Fibroblast of upper back skin (primary cell): ENCODE measurements at places on chromosomes 4 and X.
A peak's percentile ranks its signal among the peaks of the same experiment; 100 is the strongest.

- DNase-seq: no peak
These were observed 135.8 kb upstream of the IL1RAPL2 start for GRCh38 chrX:104430072-104430741.

GRCh38 chr4:146183209-146183608 lies 7.7 kb downstream of the LSM6 start:
- no peak for DNase-seq

DNA sequence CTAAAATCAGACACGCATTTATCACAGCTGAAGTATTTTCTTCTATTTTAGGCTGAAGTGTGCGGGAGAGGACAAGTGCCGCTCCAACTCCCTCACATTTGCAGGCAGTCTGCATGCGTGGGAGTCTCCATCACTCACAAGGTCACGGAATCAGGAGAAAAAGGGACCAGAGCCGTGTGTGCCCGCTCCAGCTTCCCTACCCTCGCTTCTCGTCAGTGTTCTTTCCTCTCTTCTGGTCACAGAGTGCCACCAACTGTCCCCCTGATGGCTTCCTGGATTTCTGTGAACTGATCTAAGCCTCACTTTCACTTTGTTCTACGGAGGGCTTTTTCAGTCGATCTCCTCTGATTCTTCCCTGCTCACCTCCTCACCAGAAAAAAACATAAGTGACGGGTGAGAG lies 407.4 kb upstream of the AADAT start:
- no peak for DNase-seq

DNA sequence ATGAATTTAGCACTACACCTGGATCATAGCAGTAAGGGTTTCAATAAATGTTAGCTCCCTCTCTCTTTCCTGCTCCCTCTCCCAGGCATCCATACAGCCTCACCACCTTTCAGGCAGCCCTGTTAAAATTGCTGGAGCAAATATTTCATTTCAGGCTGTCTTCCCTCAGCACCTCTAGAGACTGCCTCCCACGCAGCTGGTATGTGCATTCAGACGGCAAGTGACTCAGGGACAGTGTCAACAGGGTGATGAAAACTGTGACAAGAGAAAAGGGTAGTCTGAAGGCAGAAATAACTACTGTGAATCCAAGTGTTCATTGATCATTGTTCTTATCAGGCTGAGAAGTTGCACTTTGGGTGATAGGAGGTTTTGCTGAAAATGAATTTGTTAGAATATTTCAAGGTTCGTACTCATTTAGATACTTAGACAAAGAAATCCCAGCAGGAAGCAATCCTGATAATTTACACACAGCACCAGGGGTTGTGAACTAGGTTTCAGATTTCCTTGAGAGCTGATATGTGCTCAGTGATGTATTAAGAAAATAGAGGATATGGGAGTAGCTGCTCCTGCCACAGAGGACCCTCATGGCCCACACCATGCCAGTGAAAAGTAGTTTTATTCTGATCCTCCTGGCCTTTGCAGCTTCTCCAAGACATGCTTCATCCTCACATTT lies 424.2 kb downstream of the FGF13 start:
- no peak for DNase-seq

- DNase-seq: no peak
These were observed 36.5 kb upstream of the LINC00632 start for GRCh38 chrX:140672840-140673731.

- DNase-seq: no peak
These were observed 1.4 kb upstream of the PHF8 start for GRCh38 chrX:54045563-54046228.

DNA sequence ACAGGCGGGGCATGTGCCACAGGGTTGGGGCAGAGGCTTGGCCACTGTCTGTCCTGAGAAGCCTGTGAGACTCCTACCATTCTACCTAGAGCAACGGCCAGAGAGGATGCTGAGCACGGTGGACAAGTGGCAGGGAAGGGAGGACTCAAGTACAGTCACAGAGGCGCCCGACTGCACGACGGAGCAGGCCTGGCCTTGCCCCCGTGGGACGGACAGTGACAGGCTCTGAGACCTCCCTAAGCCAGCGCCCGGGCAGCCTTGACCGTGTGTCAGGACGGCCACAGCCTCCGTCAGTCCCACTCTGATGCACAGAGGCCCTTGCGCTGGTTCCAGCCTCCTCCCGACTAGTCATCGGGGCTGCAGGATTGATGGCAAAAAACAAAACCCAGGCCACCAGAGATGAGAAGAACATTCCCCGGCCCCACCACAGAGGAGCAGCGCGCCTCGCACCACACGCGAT lies 36.7 kb upstream of the MXD4 start:
- no peak for DNase-seq

- DNase-seq: no peak
These were observed 19.6 kb upstream of the NSUN7 start for GRCh38 chr4:40730091-40730679.

DNA sequence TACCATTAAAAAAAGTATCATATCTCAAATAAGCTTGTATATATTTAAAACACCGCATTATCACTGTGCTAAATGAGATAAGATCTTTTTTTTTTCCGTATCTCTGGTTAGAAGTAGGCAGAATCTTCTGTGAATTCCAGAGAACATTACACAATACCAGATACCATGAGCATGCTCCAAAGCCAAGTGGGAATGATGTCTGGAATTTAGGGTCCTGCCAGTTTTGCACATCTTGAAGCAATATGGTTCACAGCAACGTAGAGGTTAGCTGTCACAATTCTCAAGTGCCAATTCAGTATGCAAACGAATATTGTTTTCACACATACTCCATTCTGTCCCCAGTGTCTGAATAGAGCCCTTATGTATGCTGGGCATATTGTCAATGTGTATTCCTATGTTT lies 127.5 kb upstream of the NEIL3 start:
- peak; percentile 82 for DNase-seq

DNA sequence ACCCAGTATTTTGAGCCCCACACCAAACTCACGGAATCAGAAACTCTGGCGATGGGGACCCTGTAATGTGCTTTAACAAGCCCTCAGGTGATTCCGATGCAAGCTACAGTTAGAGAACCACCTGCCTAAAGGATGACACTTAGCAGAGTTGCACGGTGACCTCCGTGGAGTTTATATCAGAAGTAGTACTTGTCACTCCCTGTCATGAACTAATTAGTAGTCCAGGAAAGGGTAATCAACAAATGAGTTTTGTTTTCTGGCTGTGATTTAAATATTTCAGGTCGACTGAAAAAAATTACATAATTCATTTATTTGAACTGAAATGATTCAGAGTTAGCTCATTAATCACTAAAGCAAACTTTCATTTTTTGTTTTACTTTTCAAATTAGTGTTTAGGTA lies 56.4 kb downstream of the TMA16 start:
- no peak for DNase-seq

- DNase-seq: peak; percentile 43
These were observed 128.7 kb downstream of the FHIP1A start for GRCh38 chr4:151537687-151538086.

DNA sequence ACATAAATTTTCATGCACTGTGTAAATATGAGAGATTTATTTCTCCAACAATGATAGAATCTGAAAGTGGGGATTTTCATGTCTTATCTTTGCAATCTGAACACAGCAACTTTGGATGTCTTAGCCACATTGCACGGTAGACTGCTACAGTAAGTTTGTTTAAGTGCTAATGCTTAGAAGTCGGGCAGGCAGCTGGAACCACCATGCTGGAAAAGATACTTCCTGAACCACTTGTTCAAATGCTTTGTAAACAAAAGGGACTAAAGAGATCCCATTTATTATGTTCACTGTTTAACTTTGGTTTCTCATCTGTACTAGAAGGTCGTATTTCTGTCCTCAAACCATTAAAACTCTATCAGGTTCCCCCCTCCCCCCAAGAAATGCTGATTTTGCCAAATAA lies 555.9 kb upstream of the DIPK2B start:
- DNase-seq: no peak

DNA sequence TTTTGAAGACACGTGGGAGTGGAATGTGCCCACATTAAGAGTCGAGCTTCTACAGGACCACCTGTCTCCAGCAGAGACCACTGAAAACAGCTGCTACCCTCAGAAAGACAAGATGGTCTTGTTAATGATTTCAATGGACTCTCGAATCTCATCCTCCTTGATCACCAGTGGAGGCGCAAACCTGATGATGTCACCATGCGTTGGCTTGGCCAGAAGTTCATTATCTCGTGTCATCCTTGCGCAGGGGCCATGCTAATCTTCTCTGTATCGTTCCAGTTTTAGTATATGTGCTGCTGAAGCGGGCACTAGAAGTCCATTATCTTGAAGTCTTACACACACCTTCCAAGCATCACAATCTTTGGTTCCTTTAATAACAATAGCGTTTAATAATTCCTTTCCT lies 23.3 kb downstream of the SPACA5B start:
- no peak for DNase-seq

- peak; percentile 68 for DNase-seq
These were observed 13.7 kb downstream of the STAG2 start for GRCh38 chrX:123975180-123975579.

DNA sequence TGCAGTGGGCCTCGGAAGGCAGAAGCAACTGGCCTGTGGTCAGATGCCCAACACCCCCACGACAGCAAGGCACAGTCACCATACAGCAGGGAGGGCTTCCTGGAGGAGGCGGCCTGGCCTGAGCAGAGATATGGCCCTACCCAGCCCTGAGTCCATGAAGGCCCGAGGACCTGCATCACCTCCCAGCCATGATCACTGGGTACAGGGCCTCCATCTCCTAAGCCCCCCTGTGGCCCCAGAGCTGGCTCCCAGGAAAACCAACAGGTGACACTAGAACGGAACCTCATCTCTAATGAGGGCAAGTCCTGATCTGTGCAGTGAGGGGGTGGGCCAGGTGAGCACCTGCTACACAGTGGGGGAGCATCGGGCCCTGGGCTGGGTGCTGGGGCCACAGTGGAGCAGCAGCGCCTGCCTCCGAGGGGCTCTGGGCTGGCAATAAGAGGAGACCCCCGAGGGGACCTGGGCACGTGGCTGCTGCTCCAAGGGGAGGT lies 26.2 kb upstream of the MXD4 start:
- DNase-seq: no peak

GRCh38 chrX:54301516-54301915 lies 56.3 kb downstream of the WNK3 start:
- no peak for DNase-seq

GRCh38 chr4:6318206-6318605 lies 48.6 kb downstream of the WFS1 start:
- no peak for DNase-seq

GRCh38 chr4:31045151-31045550 lies 325.0 kb downstream of the PCDH7 start:
- no peak for DNase-seq

DNA sequence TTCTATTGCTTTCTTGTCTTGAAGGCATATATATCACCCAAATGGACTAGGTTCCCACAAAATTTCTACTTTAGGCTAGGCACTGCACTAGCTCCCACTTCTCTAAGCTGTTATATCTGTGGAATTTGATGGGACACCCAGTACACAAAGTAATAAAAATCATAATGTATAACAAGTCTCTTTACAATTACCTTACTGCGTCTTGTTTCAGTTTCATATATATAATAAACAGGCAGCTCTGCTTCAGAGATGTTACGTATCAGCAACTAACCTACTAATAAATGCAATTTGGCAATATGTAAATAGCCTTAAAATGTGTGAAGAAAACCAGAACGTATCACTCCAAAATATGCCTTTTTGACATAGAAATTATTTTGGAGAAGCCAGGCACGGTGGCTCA lies 42.0 kb upstream of the UGDH start:
- no peak for DNase-seq

DNA sequence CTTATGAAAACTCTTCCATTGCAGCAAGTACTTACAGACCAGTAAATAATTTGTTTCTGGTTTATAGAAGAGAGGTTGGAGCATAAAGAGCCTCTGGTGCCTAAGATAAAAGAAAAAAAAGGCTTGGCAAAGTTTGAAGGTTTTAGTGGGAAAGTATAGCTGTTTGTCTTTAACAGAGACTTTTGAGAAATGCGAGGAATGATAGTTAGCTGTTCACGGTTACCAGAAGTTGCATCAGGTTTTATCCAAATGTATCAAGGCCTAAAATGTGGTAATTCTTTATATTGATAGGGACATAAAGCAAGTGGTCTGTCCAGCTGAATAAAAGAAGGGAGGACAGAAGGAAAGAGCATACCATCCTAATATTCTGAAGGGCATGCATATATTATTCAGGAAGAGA lies 29.3 kb downstream of the RAP1GDS1 start:
- DNase-seq: peak; percentile 95

DNA sequence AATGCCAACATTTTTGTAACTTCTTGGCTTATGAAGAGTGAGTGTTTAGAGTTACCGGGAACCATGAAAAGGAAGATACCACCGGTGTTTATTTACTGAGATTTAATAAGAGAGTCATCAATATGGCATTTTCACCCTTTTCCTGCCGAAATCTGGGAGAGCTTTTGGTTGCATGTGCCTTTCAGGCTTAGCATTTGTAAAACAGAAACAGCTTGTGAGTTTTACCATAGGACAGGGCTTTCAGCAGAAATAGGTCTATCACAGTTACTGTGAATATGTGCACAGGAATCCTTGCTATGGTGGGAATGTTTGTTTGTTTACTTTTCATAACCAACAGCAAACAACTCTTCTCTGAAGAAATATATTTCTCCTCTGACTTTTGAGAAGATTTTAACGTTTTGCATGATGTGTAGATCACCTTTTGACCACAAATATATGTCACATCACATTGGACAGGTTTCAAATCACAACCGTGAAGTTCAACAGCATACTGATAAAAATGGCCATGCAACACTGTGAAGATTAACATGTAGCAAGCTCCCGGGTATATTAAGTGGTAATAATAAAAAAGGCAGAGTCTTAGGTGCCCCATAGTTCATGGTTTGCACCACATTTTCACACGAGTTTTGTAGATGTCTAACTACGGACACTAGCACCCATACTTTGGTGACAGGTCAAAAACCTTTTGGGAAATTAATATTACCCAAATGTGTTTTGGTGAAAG lies 21.3 kb downstream of the ARHGAP24 start:
- DNase-seq: peak; percentile 55

DNA sequence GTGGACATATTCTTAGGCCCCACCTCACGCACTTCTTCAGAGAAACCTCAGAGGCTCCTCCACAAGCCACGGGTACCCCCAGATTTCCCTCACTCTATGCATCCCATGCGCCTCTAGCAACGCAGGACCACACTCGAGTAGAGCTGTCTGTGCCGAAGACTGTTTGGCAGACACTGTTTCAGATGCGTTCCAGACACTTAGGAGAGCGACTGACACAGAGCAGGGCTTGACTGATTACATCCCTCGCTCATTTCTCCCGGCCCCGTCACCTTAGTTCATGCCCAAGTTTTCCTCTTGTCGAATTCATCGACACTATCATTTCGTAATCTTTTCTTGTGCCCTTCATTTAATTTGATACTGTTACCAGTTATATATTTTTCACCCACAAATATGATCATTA lies 15.0 kb downstream of the SORBS2 start:
- no peak for DNase-seq

- DNase-seq: peak; percentile 87
These were observed 78.7 kb upstream of the DCLK2 start for GRCh38 chr4:149999485-150000074.

DNA sequence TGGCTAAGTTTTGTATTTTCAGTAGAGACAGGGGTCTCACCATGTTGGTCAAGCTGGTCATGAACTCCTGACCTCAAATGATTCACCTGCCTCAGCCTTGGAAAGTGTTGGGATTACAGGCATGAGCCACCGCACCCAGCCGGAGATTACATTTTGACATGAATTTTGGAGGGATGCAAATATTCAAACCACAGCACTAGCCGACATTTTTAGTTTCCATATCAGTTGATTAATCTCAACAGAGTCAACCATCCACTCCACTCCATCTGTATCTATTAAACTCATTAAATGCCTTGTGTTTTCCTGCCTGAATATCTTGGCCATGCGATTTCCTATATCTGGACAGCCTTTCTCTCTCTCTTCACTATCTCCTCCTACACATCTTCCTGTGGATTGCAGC lies 64.1 kb upstream of the PDGFRA start:
- DNase-seq: no peak

GRCh38 chr4:109406337-109406931 lies 27.2 kb upstream of the SEC24B start:
- DNase-seq: peak; percentile 72
